Neural crest cell (in vitro differentiated cells): ENCODE measurements at places on chromosomes 5 and 9. TPM values are rescaled to one million over a fixed set of nuclear protein-coding genes. Genes with fewer than 3 reads are reported as not detected.

DNA sequence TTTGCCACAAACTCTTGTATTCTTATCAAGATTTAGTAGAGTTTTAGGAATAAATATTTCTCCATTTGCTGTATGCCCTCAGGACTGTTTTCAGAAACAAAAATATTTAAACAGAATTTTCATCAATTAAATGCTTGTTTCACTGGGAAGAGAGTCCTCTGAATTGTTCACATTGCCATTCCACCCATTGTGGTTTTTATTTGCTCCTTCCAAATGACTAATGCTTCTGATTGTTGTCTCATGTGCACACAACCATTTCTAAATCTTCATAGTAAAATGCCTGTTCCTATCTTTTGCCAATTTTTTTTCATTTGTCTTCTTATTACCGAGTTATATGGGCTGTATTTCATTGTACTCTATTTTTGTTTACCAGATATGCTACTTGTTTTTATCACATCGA, 10.6 kb downstream of the MARCOL start:
- DNase-seq: no peak

GRCh38 chr9:137286975-137287383, 9.5 kb downstream of the TOR4A start:
- no peak for DNase-seq

DNA sequence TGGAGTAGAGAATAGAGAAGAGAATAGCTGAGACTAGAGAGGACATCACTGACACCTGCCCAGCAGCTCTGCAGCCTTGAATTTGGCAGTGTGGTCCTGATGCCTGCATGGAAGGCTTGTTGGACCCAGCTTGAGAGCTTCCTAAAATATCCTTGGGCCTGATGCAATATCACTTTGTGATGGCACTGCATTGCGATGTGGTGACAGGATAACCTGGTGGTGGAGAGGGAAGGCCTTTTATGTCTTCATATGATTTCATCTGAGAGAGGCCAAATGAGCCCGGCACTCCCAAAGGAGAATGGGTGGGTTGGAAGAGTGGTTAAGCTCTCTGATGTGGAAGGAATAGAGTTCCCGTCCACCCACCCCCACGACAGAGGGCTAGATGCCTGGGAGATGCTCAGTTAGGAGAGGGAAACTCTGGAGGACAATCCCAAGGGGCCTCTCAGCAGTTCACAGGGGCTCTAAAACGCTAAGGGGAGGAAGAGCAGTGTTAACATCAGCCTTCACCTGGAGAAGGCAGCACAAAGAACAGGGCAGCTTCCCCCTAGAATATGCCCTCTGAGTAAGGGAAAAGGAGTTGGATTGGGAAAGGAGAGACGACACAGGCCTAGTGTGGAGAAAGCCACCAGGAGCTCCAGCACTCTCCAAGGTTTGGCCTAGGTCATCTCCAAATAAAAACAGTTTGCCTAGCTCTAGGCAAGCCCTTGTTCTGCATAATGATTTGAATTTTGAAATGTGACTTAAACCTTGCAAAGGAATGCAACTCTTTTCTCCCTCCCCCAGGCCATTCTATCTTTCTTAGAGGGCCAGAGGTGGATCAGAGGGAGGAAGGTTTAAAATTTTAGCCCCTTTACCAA, 99.8 kb upstream of the SSBP2 start:
- no peak for DNase-seq

DNA sequence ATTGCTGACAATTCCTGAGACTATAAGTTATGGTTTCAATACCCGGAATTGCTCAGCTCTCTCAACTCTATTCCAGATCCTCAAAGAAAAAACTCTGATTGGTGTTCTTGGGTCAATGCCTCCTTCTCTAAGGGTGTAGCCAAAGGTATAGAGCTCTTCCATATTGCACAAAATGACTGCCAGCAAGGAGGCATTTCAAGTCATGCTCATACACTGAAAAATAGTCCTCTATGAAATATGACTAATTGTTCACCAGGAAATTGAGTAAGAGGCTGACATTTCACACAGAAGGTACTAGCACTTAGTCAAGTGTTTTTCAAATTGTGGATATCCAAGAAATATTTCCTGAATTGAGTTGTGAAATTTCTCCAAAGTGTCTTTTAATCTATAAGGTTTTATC, 111.1 kb upstream of the KLF9 start:
- no peak for DNase-seq

- no peak for DNase-seq
Measured at GRCh38 chr5:158451993-158452672, 593.2 kb upstream of the CLINT1 start.

DNA sequence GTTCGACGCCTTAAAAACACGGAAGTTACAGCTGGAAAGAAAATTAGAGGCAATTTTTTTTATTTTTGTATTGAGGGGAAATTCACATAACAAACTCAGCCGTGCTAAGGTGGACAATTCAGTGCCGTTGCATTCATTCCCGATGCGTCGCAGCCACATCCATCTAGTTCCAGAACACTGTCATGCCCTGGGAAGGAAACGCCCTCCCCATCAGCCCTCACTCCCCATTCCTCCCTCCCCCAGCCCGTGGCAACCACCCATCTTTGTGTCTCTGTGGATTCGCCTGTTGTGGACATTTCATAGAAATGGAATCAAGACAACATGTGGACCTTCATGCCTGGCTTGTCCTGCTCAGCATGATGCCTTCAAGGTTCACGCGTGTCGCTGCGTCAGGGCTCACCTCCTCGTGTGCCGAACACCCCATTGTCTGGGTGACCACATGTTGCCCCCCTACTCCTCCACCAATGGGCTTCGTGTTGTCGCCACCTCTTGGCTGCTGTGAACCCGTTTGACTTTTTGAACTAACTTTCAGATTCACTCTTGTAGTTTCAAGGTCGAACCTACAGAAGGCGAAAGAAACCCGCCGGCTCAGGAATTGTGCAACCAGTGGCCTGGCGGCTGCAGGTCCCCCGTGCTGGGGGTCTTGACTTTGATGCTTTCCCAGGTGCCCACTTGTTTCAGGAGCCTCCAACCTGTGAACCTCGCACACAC, 17.4 kb upstream of the CAMSAP1 start:
- no peak for DNase-seq

GRCh38 chr5:119274030-119274766, 81.6 kb upstream of the TNFAIP8 start:
- DNase-seq: no peak

GRCh38 chr5:146813346-146814157, 65.0 kb downstream of the PPP2R2B start:
- no peak for DNase-seq

- no peak for DNase-seq
Measured at GRCh38 chr5:123154886-123155445, 65.9 kb downstream of the PRDM6 start.

- DNase-seq: no peak
Measured at GRCh38 chr9:33992632-33993031, 56.1 kb downstream of the UBAP2 start.

DNA sequence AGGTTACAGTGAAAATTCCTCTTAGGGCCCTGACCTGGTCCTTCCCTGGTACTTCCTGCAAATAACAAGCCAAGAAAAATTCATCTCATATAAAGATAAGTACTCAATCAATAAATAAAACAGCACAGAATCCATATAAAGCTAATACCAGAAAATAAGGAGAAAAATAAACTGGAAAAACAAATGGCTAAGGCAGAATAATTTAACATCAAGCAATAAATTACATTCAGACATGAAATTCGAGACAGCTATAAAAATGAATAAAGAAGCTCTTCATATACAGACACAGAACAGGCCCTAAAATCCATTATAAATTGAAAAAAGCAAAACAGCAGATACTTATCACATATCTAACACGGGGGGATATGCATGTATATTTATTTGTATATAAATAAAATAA, 99.2 kb downstream of the DTWD2 start:
- no peak for DNase-seq

GRCh38 chr9:127730799-127731410, 4.2 kb downstream of the TOR2A start:
- DNase-seq: no peak

DNA sequence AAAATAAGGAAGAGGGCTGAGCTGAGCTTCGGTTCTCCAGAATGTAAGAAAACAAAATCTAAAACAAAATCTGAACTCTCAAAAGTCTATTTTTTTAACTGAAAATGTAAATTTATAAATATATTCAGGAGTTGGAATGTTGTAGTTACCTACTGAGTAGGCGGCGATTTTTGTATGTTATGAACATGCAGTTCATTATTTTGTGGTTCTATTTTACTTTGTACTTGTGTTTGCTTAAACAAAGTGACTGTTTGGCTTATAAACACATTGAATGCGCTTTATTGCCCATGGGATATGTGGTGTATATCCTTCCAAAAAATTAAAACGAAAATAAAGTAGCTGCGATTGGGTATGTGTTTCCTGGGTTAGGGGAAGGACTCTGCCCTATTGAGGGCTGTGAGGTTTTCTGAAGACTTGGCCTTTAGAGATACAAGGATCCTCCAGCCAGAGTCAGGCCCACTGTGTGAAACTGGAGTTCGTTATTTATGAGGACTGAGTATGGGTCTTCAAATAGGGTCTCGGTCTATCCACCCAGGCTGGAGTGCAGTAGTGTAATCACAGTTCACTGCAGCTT, 3.8 kb downstream of the EGR1 start:
- no peak for DNase-seq

- DNase-seq: no peak
Measured at GRCh38 chr5:139226131-139226530, 28.0 kb upstream of the SIL1 start.

DNA sequence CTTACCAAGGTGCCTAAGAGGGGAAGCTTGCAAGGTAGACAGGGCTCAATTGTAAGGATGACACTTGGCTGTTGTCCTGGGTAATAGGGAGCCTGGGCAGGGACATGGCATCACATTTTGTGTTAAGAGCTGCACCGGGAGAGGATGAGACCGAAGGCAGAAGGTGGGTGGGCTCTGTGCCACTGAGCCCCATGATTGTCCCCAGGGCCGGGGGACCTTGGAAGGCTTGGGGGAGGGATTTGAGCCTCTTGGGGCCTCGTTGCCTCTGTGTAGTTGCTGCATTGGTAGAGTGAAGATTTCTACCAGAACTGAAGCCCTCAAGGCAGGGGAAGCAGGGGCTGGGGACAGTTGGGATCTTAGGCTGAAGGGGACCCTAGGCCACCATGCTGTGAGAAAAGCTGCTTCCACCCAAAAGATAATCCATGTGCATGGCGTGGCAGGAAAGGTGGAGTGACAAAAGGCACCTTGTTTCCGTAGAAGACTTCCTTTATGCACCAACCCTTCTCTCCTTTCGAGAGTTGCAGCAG, 11.9 kb downstream of the FGF18 start:
- no peak for DNase-seq

DNA sequence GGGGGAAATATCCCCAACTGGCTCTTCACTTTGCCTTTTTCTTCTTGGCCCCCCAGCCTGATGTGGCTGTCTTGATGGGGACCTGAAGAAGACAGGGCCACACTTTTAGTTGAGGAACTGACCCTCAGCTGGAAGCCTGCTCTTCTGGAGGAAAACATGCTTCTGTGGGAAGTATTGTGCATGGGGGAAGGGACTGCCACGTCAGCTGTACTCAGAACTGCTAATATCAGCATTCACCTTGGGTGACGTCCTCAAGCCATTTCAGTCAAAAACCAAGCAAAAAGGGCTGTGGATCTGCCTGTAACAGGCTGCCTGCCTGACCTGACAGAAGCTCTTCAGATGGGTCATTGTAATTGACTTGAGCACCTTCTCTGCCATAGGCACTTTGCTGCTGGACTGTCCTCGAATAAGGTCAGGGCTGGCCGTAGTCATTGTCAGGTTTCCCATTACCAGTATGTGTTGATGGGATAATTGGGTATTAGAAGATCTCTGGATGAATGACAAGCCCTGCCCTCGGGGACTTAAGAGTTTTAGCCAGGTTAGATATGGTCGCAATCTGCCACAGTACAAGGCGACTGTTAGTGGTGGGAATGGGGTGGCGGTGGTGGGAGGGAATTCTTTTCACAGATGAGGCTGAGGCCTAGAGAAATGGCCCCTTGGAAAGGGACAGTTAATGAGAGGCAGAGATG, 10.4 kb downstream of the RAI14 start:
- no peak for DNase-seq

The NPR3 gene
- total RNA-seq: 6.8 and 8.5 TPM in 2 replicates

The OR1Q1 gene
- total RNA-seq: not detected in 2 replicates

The PFN3 gene
- not detected in 2 replicates for total RNA-seq

The OTP gene
- 2.1 and 3.1 TPM in 2 replicates for total RNA-seq

The CNTFR gene
- 112 and 115 TPM in 2 replicates for total RNA-seq

The FBXO10 gene
- total RNA-seq: 24.8 and 25.6 TPM in 2 replicates
